Esophagus mucosa (tissue), 1 donor: ENCODE measurements at places on chromosomes 4 and X.

DNA sequence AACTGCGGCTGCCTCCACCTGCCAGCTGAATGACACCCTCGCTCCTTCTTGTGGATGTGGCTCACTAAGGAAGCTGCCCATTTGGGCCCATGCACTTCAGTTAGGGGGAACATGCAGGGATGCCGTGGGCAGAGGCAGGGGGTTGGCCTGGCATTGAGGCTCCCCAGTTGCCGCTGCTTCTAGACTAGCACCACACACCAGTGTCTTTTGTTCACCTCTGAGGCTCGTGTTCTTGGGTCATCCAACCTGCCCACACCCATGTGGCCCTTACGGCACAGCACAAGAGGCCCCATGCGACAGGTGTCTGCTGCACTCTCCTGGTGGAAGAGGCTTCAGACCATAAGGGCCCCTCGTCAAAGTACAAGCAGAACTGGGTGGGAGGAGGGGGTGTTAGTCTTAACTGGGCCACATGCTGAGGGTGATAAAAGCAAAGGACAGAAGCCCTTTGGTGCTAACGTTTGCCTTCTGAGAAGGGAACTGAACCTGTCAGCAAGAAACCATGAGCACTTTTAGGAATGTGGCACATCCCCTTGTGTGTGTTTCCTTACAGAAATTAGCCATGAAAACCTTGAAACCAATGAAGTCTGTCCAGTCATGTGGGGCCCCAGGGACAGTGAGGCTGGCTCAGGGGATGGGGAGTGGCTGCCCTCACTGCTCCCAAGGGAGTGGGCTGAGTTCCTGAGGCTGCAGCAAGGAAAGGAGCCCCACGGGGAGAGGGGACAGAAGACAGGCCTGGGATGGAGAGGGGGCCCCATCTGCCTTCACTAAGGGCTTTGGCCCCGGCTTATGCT, 39.2 kb downstream of the MAP7D3 start:
- no peak for ATAC-seq

DNA sequence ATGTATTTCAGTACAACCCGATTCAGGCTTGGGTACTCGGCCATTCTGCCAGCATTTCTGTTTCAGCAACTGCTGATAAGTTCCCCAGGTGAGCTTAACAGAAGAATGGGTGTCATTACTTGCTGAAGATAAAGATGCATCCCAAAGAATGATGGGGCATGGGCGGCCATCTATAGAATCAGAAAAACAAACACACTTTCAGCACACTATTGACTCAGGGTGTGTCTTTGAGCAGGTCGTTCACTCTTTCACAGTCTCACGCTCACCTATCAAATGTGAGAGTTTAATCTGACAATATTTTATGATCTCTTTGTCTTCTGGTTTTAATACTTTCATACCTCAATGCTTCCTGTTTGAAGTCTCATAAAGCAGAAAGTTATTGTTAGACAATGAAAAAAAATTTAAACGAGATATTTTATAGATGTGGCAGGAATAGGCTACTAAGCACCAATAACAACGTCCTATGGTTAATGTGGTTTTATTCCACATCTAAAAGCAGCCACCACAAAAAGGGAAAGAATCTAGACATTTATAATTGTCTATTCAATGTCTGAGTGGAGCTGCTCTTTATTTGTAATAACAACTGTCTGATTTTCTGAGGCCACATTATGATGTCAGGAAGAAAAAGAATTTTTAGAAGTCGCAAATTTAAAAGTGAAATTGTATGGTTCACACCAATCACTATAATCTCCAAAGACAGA, 17.0 kb downstream of the GASK1B start:
- ATAC-seq: no peak

GRCh38 chrX:10654960-10655359, 34.6 kb upstream of the MID1 start:
- ATAC-seq: no peak

GRCh38 chr4:102439236-102439614, 61.9 kb upstream of the NFKB1 start:
- ATAC-seq: peak; percentile 76

- no peak for ATAC-seq
Observed at GRCh38 chr4:10098780-10099160, 17.8 kb downstream of the WDR1 start.

GRCh38 chr4:13920901-13921300, 293.4 kb upstream of the BOD1L1 start:
- ATAC-seq: peak; percentile 89
